CD4-positive, alpha-beta T cell treated with Interleukin-12 subunit alpha and Interleukin-12 subunit beta, for 1 hour (primary cell): ENCODE measurements at places on chromosomes 12 and 14.

DNA sequence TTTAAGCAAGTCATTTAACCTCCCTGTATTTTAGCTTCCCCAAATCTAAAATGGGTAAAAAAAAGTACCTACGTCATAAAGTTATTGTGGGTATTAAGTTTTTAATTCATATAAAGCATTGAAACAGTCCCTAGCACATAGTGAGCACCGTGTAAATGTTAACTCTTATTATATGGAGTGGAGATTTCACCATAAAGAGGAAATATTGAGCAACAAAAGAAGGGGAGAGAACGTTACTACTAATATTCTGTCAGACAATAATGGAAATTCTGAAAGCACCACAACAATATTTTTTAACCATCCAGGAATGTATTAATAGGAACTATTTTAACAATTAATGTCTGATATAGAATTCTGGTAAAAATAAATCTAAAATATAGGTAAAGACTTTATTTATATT is 7.8 kb upstream of the CD163L1 start:
- DNase-seq: no peak

DNA sequence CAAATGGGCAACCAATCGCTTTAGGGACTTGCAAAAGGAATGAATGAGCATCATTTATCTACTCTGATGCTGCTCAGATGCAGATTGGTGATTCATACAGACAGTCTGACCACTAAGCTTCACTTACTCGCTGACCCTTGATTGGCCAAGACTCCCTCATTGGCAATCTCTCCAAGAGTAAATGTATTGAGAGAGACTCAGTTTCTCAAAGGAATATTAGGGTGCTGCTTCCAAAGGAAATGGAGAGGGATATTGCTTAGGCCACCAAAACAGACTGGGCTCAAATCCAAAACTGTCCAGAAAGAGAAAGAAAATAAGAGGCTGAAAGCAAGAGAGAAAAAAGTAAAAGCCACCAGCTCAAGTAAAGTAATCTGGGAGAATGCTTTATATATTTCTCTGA is 785.2 kb downstream of the GALC start:
- no peak for DNase-seq

- no peak for DNase-seq
These were observed 9.1 kb downstream of the KRT8 start for GRCh38 chr12:52895726-52896189.

GRCh38 chr14:61515436-61516117 is 179.7 kb upstream of the HIF1A start:
- no peak for DNase-seq

- no peak for DNase-seq
These were observed 48.7 kb downstream of the CCNK start for GRCh38 chr14:99529899-99530298.

DNA sequence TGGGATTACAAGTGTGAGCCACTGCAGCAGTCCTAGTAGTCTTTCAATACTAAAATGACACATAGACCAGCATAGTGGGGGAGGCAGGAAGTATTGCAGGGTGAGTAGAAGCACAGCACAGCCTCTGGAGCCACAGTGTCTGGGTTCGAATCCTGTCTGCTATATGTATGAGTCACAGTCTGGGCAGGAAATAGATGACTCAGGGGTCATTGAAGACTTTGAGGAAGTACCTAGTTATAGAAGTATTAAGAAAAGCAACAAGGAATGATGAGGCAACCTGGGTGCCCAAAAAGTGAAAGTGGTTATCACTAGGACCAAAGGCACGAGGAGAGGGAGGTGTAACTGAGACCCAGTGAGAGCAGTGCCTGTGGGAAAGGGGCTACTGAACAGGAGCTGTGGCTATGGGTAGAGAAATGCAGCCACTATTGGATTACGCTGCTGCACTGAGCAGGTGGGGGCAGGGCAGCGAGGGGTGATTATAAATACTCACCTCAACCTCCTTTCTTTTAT is 124.0 kb downstream of the PDE3A start:
- DNase-seq: no peak

GRCh38 chr14:101497684-101498525 is 63.4 kb upstream of the DIO3 start:
- DNase-seq: no peak

DNA sequence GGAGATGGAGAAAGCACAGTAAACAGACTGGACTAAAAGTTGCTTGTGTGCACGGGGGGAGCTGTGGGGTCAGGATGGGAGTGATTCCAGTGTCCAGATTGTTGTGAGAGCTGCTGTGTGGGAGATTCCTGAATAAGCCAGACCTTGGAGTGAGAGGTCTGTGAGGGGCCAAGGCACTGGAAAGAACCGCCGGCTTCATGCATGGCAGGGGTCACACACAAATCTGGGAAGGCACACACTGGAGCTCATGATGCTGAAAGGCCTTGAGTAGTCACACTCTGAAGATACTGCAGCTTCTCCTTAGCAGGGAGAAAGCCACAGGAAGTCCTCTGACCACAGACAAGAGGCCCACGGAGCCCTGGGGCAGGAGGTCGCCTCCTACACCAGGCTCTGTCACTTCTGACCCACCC is 23.1 kb downstream of the ADCY6 start:
- DNase-seq: no peak

DNA sequence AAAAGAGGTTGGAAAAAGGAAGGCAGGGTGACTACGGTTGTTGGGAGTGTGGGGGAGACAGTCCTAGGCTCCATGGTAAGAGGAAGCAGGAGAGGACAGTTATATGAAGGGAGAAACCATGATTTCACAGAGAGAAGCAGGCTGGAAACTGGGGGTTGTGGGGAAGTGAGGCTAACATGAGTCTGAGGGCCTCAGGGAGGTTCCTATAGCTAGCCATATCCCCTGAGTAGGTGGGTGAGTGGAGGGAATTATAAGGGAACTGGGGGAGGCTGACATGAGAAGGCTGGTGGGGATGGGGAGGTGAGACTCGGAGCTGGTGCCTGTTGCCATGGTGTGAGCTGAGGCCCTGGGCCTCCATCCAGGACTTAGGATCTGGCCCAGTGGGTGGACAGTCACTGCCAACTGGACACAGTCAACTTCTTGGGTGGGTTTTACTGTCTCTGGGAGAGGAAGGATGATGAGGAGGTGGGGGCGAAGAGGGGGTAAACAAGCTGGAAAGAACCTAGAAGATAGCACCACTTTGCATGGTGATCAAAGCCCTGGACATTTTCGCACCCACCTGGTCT is 1.4 kb downstream of the RNASE13 start:
- DNase-seq: no peak
